ENCODE measurements at places on chromosomes 5 and 9.

GRCh38 chr5:56512313-56512996 is 279.3 kb upstream of the ANKRD55 start:
- no peak for DNase-seq

DNA sequence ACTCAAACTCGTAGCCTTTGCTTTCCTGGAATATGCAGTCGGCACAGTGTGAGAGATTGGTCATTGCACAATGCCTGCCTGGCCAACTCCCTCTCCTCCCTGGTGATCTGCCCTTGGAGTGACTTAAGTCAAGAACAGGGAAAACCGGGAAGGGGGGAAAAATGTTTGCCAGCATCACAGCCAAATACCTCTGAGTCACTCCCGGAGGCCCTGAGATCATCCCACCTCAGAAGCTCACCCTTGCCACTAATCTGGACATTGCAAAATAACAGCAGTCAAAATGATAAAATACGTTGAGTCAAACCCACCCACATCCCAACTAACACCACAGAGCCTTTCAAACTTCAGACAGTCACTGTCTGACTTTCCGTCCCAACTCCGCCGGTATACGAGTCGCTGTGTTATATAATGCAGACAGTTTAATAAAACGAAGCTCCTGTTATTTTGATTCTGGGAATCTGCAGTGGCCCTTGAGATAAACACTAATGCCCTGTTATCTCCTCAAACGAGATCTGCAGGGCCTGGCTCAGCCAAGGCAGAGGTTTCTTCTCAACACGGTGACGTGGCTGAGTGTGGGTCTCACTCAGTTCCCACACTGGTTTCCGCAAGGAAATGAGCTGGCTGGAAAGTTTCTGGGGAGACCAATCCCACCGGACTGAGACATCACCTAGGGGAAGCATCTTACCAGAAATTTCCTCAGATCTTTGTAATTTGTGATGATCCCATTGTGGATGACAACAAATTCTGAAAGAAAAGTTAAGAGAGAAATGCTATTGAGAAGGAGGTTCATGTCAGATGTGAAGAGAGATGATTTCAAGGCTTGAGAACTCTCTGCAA is 22.1 kb downstream of the GFPT2 start:
- no peak for DNase-seq

GRCh38 chr9:136806067-136806466 is 1.7 kb upstream of the RABL6 start:
- no peak for DNase-seq

GRCh38 chr5:111641533-111642233 is 115.3 kb downstream of the NREP start:
- no peak for DNase-seq

- no peak for DNase-seq
Measured at GRCh38 chr5:132651838-132652469, 6.0 kb upstream of the IL13 start.

Measured in NCI-H1048 (cell line).